ENCODE measurements at places on chromosomes 12 and 14.

- DNase-seq: no peak
Measured at GRCh38 chr14:73862480-73862879, 10.8 kb downstream of the PTGR2 start.

GRCh38 chr14:88045705-88046104 is 40.8 kb downstream of the GPR65 start:
- peak; percentile 74 for DNase-seq

GRCh38 chr12:131047789-131048610 is 94.3 kb downstream of the ADGRD1 start:
- DNase-seq: peak; percentile 83

DNA sequence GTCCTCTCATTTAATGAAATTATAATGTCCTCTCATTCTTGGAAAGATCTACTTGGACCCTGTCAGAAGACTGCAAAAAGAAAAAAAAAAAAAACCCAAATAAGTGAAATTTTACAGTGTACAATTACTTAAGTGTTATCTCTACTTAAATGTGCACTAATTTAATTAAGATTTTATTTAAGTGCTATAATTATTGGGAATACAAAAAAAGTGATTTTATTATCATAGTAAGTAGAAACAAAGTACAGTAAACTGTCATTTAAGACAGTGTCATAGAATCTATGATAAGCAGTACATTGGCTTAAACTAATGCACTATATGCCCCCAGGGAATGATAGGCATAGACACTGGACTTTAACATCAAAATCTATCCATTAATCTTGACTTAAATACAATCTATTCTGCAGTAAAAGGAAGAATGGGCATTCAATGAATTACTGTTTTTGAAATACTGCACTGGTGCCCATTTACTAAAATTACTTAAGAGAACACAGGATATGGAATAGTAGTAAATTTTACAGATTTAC is 23.3 kb downstream of the INSM2 start:
- no peak for DNase-seq

DNA sequence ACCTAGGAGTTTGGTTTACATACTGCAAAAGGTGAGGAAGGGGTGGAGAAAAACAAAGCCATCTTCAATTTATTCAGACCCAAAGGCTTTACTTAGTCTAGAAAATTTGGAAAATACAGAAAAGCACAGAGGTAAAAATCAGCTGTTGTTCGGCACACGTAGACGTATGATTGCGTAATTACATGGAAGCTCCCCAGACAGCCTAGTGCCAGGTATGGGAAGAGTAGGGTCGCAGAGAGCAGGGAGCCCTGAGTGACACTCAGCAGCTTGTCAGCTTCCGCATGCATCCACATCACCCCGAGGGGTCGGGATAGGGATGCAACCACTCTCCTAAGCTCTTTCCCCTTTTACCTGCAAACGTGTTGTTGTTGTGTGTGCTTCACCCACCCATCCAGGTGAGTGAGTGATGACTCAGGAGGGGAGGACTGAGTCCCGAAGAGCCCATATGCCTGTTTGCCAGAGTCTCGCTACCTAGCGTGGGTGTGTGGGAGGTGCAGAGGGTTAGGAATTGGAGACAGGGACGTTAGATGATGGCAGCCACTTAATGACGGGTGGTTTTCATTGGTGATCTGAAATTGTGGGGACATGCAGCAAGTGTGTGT is 20.1 kb downstream of the PIWIL1 start:
- DNase-seq: no peak

DNA sequence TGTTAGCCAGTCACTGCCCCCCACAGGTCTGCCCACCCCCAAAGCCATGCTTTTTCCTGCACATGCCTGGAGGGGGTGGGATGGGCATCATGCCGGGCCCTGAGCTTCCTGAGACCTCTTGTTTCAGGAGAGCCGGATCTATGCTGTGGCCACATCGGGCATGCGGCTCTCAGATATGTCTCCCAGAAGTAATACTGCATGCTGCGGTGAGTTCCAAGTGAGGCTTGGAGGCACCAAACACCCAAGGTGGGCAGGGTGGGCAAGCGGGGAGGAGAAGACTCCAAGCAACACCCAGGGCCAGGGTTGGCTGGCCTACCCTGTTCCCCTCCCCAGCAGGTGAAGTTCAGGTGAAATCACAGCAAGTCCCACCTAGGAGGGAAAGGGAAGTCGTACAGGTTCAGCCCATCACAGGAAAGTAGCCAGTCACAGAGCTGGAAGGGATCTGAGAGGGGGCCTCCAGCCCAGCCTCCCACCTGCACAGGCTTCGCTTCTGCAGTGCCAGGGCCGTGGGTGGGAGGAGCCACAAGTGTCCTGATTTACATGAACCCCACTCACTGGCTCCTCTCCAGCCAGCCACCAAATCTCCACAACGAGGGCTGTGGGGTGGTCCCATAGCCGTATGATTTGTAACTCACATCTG is 30.9 kb downstream of the PIGH start:
- no peak for DNase-seq

- peak; percentile 38 for DNase-seq
Measured at GRCh38 chr14:70842851-70843462, 33.6 kb upstream of the MAP3K9 start.

DNA sequence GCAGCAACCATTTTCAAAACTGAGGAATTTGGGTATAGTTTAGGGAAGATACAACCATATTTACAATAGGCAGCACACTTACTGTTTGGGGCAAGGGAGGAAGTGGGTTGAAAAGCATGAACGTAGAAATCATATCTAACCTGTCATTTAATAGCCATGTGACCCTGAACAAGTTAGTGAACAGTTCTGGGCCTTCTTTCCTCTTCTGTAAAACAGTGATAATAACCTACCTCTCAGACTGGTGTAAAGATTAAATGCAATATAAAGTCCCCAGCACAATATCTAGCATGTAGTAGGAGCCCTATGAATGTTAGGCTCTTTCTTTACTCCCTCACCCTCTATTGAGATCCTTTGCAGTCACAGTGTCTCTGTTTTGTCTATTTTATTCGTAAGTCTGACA is 33.5 kb downstream of the A2ML1 start:
- DNase-seq: no peak

DNA sequence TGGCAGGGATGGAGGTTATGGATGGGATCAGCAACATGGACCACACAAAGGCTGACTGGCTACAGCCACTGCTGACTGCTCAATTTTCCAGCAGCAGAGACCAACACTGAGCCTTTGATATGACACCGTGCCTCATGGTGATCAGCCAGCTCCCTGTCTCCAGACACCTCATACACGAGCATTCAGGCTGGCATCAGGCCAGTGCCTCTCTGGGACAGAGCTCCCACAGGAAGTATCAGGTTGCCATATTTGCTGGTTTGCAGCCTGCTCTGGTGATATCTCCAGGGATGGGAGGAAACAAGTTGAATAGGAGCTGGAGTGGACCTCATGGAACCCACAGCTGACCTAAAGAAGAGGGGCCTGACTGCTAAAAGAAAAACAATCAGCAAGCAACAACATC is 471.2 kb upstream of the ATXN7L3B start:
- DNase-seq: no peak

GRCh38 chr12:71107936-71108335 is 49.9 kb downstream of the TSPAN8 start:
- DNase-seq: peak; percentile 92

DNA sequence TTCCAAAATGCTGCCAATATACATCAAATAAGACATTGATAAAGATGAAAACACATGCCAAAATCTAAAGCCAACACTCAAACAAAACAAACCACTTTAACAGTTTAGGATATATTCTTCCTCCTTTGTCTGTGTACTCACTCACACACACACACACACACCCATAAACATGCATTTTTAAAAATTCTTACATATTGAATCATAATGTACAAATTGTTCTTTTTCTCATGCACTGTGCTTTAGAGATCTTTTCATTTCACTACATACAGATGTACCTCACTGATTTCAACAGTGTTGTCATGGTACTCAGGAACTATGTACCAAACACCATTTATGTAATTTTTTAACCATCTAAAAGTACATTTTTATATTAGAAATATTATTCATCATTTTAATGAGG is 9.5 kb upstream of the RERG start:
- DNase-seq: no peak

- peak; percentile 43 for DNase-seq
Measured at GRCh38 chr12:57881475-57881874, 34.9 kb upstream of the CTDSP2 start.

DNA sequence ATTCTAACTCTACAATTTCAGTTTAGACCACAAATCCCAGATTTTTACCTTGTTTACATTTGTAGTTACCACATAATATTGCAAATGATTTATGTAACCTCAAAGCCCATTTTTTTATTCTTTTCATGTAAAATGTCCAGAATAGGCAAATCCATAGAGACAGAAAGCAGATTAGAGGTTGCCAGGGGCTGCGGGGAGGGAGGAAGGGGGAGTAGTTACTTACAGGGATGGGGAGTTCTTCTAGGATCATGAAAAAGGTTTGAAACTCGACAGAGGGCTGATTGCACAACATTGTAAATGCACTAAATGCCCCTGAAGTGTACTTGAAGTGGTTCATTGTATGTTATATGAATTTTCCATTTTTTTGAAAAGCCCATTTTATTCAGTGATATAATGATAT is 66.5 kb downstream of the PPP2R5C start:
- no peak for DNase-seq

GRCh38 chr14:31268216-31268615 is 60.6 kb upstream of the HECTD1 start:
- no peak for DNase-seq

- DNase-seq: no peak
Measured at GRCh38 chr12:20497707-20498106, 129.4 kb downstream of the PDE3A start.

DNA sequence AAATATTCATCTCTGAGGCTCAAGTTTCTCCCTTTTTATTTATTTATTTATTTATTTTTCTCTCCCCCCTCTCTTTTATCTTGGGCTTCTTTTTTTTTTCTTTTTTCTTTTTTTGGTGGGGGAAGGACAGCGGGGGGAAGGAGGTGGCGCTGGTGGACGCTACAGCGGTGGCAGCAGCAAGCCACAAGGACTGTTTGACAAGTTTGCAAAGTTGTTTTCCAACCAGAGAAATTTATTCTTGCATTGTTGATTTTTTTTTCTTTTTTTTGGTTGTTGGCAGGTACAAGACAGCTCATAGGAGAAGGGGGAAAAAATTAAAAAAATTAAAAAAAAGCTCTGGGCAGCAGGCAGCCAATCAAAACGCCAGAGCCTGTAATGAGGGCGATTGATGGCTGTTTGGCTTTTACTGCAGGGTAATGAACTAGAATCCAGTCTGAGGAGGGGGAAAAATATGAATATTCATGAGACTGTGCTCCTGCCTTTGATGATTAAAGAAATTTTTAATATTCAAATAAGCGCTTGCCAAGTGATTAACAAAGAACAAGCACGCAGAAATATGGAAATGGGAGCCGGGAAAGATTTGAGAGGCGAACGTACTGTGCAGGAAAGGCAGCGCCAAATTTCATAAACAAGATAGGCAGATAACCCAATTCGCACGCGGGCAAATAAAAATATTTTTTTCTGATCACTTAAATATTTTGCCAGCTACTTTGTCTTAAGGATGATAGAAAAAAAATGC is 36.2 kb downstream of the BCL11B start:
- DNase-seq: no peak

- no peak for DNase-seq
Measured at GRCh38 chr12:29944269-29945000, 160.7 kb upstream of the TMTC1 start.

- no peak for DNase-seq
Measured at GRCh38 chr14:76996563-76997146, 31.9 kb downstream of the IRF2BPL start.

GRCh38 chr14:91985008-91985407 is 37.5 kb upstream of the FBLN5 start:
- DNase-seq: no peak

GRCh38 chr12:102317155-102317554 is 119.5 kb upstream of the PMCH start:
- DNase-seq: no peak

- DNase-seq: peak; percentile 87
Measured at GRCh38 chr14:68374682-68375081, 418.2 kb downstream of the ZFP36L1 start.

DNA sequence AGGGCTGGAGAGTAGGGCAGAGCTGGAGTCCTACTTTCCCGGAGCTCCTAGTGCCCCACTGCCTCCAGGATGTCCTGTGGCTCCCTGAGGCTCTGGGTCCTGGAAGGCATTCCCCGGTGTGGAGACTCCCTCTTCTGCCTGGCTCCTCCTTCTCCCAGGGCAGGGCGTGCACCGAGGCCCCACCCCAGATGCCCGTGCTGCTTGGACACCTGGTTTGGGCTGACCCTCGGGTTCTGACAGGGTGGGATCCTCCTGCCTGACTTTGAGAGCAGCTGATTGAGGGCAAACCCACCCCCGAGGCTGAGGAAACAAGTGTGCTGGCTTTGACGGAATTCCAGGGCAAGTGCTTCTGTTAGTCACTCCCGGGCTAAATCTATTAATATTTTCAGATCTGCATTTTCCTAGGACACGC is 15.4 kb downstream of the TEAD4 start:
- peak; percentile 38 for DNase-seq

DNA sequence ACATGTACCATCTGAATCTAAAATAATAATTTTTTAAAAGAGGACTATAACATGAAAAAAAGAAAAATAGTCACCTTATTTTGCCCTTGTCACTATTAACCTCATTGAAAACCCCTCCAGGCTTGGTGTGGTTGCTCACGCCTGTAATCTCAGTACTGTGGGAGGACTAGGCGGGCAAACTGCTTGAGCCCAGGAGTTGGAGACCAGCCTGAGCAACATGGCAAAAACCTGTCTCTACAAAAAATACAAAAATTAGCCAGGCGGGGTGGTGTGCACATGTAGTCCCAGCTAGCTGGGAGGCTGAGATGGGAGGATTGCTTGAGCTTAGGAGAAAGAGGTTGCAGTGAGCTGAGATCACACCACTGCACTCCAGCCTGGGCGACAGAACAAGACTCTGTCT is 126.3 kb upstream of the KRAS start:
- no peak for DNase-seq

GRCh38 chr14:102683399-102684297 is 91.2 kb downstream of the RCOR1 start:
- no peak for DNase-seq

Measured in muscle of leg (tissue), 16 donors.